ENCODE measurements at places on chromosomes 3 and 15. TPM values are rescaled to one million over a fixed set of nuclear protein-coding genes. Genes with fewer than 3 reads are reported as not detected.

DNA sequence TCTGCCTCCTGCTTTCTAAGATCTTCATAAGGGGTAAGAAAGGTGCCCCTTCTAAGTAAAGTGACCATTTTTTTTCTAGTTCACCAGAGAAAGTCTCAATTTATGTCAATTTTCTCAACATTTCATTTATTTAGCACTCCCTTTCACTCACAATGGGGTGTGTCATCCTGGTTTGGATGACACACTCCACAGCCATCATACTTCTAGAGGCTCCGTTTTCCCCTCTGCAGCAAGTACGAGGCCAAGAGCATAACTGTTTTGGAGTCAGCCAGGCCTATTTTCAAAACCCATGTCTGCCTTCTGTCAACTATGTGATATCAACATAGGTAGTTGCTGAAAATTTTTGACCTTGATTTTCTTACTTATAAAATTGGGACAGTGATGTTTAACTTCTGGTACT, 703.2 kb downstream of the NLGN1 start:
- no peak for DNase-seq

GRCh38 chr3:130934442-130935089, 40.7 kb downstream of the ATP2C1 start:
- no peak for DNase-seq

GRCh38 chr15:29675791-29676301, 146.4 kb downstream of the TJP1 start:
- DNase-seq = no peak

DNA sequence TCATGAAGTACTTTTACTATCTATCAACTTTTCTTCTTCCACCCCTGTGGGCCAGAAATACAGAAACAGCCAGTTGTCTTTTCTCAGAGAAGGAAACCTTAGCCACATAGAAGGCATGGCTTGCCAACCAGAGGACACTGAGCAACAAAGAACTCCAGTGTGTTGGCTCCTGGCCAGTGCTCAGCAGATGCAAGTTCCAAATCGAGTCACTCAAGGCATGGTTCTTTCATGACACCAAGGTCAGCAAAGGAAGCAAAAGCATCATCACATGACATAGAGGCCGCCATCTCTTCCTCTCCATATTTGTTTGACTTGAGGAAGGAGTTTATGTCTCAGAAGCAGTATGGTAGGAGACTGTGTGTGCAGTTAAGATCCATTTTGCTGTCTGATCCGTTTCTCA, 92.2 kb downstream of the MYLK start:
- DNase-seq = no peak

DNA sequence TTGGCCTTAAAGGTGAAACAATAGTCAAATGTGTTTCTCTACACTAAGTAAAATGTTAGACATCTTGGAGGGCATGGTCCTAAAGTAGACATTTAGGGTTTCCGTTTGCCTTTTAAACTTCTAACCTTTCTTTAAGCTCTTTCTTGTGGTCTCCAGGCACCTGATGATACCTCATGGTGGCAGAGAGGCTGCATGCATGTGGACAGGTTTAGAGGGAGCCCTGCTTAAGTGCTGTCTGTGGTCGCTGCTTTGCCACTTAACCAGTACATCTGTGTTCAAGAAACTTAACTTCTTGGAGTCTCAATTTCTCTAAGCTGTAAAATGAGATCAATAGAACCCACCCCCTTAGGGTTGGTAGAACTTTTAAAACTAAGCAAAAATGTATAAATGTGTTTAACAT, 6.2 kb downstream of the MITF start:
- no peak for DNase-seq

DNA sequence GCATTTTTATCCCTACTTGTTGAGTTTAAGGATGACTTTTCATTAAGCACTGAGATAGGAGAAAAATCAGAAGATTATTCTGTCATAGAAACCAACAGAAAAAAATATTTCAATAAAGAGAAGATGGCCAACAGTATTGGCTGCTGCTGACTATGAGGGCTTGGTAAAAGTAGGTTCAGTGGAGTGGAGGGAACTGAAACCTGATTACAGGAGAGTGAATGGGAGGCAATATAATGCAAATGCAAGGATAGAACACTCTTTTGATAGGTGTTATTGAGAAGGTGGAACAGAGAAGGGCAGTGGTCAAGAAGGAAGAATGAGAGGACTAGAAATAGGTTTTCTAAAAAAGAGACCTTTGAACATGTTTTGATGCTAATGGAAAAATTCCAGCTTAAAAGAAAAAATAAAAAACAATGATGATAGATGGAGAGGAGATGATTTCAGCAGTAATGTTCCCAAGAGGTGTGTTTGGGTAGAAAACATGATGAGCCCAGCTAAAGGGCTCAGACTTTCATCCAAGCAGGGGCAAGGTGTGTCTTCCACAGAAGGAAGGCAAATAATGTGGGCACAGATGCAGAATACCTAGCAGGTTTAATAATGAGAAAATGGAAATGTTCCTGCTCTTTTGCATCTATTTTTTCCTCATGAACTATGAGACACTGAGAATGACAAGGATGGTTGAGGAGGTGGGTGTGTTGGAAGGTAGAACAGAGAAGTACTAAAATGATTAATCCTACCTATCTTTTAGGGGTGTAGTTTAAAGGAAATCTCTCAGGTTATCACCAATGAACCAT, 397.9 kb upstream of the GOLIM4 start:
- DNase-seq = no peak

GRCh38 chr3:42664438-42664803, 10.9 kb downstream of the ZBTB47 start:
- no peak for DNase-seq

GRCh38 chr15:66760097-66760967, 58.3 kb downstream of the SMAD6 start:
- no peak for DNase-seq

DNA sequence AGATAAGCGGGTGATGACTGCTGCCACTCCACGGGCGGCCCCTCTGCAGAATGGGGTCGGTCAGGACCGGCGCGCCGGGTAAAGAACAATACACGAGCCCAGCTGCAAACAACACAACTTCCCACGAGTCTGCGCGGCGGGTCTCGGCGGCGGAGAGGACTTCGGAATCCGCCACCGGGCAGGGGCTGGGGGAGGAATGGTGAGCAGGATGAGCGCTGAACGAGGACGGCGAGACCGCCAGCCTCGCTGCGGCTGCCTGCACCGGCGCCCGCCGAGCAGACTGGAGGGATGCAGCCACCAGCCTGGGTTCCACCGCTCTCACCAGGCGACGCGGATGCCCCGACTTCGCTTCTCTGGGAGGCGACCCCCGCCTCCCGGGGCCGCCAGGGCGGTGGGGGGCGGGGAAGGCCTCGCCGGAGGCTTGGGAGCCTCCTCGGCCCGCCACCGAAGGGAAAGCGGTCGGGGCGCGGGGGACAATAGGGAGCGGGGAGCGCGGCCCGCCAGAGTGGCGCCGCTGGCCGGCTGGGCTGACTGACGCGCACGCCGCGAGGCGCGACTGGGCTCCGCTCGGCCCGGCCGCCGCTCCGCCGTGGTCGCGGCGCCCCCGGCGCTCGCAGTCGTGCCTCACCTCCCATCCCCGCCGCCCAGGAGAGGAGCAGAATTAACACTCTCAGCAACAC, 515 bp downstream of the ADAM10 start:
- DNase-seq = peak; percentile 50

DNA sequence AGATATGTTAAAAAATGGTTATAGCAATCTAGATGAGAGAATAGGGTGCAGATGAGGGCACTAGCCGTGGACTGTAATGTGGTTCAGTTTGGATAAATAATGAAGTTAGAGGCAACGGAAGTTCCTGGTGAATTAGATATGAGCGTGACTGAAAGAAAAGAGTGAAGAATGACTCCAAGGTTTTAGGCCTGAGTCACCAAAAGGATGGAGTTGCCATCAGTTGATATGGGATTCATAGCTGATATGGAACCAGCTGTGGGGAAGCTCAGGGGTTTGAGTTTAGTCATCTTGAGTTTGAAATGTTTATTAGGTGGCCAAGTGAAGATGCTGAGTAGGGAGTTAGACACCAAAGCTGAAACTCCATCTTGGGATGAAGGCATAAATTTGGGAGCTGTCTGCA, 66.2 kb downstream of the SSR3 start:
- DNase-seq = no peak

GRCh38 chr3:40461161-40461560, 4.0 kb downstream of the RPL14 start:
- no peak for DNase-seq

- no peak for DNase-seq
Measured at GRCh38 chr3:180277041-180277440, 240.3 kb upstream of the PEX5L start.

DNA sequence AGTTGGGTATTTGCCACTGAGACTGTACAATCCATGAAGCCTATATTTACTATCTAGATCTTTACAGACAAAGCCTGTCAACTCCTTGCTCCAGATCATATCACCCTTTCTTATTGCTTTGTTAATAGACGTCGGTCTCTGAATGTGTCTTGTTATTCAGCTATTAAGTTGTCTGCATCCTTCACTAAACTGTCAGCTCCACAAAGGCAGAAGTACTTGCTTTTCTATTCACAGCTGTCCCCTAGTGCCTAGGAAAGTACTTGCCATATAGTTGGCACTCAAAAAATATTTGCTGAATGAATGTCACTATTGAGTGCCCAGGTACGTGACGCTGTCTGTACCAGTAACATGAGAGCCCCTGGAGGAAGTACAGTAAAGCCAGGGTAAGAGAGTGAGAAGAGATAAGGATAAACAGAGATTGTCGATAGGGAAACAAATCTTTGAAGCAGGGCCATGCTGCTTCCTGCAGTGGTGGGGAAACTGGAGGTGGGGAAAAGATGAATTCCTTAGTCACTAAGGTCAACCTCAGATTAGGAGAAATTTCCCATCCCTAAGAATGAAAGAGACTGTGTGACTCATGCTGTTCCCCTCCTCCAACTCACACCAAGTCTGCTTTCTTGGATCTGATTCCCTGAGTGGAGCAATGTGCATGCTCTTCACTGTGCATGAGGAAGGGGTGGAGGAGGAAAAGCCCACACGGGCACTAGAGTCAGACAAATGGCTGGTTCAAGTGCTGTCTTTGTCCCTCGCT, 36.3 kb downstream of the PRICKLE2 start:
- DNase-seq = peak; percentile 98

DNA sequence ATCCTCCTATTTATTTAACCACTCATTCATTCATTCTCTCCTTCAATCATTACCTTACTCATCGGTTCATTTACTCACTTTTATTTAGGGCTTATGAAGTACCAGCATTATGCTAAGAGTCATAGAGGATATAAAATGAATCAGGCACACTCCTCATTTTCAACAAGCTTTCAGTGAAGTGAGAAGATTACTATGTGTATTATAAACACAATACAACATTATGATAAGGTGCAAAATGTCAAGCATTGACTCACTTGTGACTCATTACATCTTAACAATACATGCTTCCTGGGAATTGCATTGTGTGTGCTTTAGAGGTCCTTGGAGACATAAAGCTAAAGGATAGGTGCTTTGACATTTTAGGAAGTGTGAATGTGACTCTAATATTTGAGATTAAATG, 60.4 kb downstream of the PLAAT1 start:
- DNase-seq = no peak

GRCh38 chr3:126897943-126898342, 85.0 kb upstream of the PLXNA1 start:
- no peak for DNase-seq

- DNase-seq = no peak
Measured at GRCh38 chr3:141241616-141242376, 10.2 kb downstream of the PXYLP1 start.

- no peak for DNase-seq
Measured at GRCh38 chr3:135034291-135034768, 239.3 kb downstream of the EPHB1 start.

GRCh38 chr15:101328001-101328400, 33.0 kb upstream of the SNRPA1 start:
- DNase-seq = no peak

DNA sequence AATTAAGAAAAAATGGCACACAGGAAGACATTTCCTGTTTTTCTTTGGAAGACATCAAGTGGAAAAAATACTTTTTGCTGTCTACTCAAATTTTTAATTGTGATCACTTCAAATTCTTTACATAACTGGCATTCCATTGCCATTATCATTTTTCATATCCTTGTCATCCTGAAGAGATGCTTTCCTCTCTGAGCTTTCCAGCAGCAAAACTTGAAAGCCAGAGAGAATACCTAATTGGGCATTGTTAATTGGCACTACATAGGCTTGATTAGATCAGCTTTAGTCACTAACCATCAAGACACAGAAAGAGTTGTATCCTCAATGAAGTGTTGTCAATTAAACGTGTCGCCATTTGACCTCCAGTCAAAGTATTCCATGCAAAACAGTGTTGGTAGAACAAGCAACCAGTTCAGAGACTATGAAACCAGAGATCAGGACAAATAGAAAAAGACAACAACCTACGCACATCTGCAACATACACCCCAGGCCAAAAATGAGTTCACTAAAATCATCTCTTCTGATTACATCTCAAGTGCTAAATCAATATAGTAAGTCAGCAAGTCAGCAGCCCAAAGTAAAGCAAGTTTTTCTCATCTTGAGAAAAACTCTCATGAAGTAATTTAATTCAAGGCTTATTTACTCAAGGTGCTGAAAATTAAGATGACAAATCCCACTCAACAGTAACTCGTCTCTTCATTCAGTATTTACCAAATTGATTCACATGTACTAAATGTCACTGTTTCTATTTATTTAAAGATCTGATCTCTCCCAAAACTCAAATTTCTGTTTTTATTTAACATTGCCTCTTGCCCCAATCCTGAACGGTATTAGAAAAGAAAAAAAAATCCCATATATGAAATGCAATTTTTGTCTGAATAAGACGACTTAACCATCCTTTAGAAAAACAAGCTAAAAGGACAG, 123.0 kb downstream of the SUCLG2 start:
- DNase-seq = no peak

GRCh38 chr3:143081844-143082778, 37.5 kb upstream of the CHST2 start:
- no peak for DNase-seq

GRCh38 chr15:90049666-90050604, 48.8 kb downstream of the ZNF710 start:
- no peak for DNase-seq

GRCh38 chr3:180000500-180000899, 36.2 kb downstream of the PEX5L start:
- no peak for DNase-seq

Gene TMIE
- under 0.01 TPM for total RNA-seq

Gene STRA6
- 52.7 TPM for total RNA-seq

Gene PFN2
- 137 TPM for total RNA-seq

Gene FRMD5
- 1.3 TPM for total RNA-seq

Gene IL16
- 0.32 TPM for total RNA-seq

Gene ZNF710
- 16.8 TPM for total RNA-seq

Gene RTP1
- total RNA-seq = not detected

Gene REC114
- not detected for total RNA-seq

Gene CTDSPL
- total RNA-seq = 61.7 TPM

Gene GTF2E1
- total RNA-seq = 16.1 TPM

Gene PLCH1
- total RNA-seq = 14.2 TPM

Gene C3orf49
- not detected for total RNA-seq

Gene CFAP161
- 0.86 TPM for total RNA-seq

Gene RBPMS2
- total RNA-seq = not detected

Gene ZNF860
- 0.86 TPM for total RNA-seq
